ENCODE measurements at places on chromosomes 6 and 20.

DNA sequence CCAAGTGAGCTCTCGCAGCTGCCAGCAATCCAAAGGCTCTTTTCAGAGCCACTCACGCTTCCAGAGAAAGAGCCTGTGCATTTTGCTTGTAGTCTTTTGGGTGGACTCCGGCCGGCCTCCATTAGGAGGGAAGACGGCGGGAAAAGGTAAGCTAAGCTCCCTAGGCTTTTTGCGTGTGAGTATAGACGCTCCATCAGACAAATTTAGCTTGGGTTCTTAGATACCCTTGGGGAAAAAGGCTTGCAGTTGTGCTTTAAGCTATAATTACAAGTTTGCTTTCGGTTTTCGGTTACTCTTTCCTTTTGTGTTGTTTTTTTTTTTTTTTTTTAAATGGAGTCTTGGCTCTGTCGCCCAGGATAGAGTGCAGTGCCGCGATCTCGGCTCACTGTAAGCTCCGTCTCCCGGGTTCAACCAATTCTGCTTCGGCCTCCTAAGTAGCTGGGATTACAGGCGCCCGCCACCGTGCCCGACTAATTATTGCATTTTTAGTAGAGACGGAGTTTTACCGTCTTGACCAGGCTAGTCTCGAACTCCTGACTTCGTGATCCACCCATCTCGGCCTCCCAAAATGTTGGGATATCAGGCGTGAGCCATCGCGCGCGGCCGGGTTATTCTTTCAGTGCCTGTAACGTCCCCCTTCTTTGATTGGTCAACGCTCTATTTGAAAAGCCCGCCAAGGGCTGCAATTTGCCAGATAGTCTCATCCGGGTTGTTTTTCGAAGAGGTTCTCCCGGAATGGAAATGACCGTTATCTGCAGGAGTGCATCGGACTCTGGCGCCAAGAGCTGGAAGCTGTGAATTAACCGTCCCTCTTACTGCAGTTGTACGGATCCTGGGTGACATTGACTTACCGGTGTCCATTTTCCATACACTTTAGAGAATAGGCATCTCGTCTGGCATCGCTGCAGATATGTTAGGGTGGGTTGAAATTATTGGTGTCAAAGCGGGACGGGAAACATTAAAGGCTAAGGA is 18.1 kb downstream of the OR2B2 start:
- DNase-seq: peak; percentile 74

GRCh38 chr6:89350281-89350966 is 2.1 kb downstream of the UBE2J1 start:
- DNase-seq: no peak

- no peak for DNase-seq
Measured at GRCh38 chr6:82893889-82894652, 171.6 kb downstream of the UBE3D start.

GRCh38 chr20:56580226-56580625 is 47.2 kb downstream of the FAM209B start:
- no peak for DNase-seq

DNA sequence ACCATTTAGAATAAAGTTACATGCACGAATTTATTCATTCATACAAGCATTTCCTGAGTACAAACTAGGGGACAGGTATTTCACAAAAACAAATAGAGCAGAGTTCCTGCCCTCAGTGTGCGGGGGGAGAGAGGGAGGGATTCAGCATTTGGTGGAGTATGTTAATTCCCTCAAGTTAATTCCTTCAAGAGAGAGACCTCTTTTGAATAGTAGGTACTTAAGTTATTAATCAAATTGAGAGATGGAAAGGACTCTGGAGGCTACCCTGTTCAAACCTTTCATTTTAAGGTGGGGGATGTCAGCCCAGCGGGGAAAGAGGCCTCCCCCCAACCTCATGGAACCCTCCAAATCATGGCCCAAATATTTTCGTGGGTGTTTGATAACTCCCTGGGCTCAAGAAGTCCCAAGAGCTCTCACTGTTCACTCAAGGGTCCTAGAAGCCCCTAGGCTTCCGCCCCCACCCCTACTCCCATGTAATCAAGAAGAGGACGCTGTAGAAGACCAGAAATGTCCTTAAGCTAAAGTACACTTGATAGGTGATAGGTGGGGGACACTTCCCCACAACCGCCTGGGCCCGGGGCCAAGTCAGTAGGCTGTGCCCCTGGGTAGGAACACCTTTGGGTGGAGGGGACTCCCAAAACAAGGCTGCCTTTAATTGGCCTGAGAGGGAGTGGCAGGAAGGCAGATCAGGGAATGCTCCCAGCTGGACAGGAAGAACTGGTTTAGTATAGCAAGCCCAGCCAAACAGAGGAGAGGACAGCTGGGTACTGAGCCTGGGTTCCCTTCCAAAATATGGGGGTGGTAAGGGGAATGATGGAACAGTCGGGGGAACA is 2.9 kb downstream of the SDC4 start:
- peak; percentile 6 for DNase-seq

DNA sequence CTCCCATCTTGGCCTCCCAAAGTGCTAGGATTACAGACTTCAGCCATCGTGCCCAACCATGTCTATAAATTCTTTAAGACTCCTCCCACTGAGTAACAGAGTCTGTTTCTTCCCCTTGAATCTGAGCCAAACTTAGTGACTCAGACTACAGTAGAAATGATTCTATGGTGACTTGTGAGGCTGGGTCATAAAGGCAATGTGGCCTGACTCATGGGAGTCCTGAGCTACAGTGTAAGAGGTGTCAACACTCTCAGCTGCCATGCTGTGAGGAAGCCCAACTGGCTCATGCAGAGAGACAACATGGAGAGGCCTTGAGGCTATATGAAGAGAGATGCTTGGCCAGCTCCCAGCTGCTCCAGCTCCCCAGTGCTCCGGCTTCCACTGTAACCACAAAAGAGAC is 5.2 kb upstream of the NRSN2 start:
- DNase-seq: no peak

DNA sequence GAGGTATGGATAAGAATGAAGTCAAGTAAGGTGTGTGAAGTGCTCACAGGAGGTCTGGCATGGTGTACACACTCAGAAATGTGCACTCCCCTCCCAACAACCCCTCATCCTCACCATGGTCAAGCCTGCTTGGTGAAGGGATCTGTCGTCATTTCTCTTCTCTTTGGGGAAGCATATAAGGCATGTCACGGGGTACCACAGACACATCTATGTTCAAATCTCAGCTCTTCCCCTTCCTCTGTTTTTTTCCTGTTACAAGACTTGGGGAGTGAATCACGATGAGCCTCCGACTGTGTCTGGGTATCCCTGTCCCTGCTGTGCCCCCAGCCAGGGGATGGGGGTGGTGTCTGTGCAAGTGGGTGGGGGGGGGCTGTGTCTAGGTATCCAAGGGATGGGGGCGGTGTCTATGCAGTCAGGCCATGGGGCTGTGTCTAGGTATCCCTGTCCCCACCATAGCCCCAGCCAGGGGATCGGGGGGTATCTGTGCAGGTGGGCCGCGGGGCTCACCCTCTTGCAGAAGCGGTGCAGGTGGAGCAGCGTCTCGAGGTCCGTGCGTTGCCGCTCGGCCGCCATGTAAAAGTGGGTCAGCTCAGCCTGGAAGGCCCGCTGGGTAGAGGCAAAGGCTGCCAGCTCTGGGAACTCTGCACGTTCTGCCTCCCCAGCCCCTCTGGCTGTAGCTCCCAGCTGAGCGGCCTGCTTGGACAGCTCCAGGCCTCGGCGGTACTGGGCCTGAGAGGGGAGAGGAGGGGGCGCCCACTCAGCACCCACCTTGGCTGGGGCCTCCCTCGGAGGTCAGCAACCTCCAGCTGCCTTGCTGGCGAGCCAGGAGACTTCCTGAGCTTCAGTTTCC is 43.6 kb downstream of the KIAA1755 start:
- no peak for DNase-seq

Data from hippocampal formation (tissue), 2 donors.